ENCODE measurements at places on chromosomes 12 and 14.

- no peak for DNase-seq
These were observed 42.9 kb upstream of the ATP23 start for GRCh38 chr12:57898308-57898970.

DNA sequence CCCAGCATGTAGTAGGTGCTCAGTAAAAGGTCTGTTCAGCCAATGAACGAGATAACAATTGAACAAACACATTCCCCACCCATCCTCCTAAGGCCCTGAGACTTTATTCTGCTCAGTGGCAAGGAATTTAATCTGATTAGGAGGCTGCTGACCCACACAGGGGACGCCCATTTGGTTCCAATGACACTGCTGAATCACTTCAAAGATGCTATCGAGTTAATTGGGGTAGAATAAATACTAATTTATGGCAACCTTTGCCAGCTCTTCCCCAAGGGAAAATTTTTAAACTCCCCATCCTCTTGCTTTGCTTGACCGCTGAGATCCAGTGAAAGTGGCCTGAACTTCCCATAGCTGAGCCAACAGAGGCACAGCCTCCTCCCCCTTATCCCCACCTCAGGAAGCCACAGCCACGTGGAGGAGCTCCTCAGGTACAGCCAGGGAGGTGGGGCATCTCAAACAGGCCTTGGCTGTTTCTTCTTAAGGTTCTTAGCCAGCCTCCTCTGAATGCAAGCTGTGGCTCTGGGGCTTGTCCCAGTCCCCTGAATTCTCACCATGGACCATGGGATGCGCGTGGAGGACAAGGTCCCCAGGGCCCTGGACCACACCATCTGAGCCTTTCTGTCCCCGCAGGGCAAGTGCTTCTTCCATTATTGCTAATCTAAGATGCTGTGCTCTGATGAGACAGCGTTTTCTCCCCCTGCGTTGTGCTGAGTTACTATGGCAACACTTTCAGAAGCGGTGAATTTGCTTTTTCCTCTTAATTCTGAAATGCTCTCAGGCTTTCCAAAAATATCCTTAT lies 26.7 kb downstream of the C14orf132 start:
- no peak for DNase-seq

DNA sequence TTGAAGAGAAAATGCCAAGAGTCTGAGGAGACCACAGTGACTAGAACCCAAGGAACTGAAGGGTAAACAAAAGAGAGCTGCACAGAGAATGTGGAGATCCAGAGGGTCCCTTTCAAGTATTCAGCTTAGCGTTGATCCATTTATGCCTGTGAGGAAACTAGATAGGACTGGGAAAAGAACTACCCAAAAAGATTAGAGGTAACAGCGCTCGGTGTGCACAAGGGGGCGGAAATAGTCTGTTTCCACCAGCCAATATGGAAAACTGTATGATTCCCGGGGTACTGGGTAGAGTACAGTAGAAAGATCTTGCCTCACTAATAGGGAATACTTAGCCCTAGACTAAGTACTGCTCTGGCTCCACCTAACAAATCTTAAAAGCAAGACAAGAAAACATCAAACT lies 135.5 kb downstream of the DPF3 start:
- DNase-seq: no peak

DNA sequence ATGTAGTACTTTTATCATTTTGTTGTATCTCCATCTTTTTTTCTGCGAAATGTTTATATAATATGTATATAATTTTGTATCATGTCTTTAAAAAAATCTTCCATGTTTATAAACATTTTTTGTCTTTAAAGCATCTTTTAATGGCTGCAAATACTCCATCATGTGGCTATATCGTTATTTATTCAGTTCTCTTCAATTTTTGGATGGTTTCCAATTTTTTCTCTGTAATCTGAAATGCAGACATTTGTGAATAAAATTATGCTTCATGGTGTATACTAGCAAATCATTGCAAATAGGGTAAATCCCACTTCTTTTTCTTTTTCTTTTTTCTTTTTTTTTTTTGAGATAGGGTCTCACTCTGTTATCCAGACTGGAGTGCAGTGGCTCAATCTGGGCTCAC lies 54.0 kb downstream of the CPSF2 start:
- no peak for DNase-seq

Data from upper lobe of left lung (tissue), 6 donors.